EL (cell line): ENCODE measurements at places on chromosomes 16 and 17.

DNA sequence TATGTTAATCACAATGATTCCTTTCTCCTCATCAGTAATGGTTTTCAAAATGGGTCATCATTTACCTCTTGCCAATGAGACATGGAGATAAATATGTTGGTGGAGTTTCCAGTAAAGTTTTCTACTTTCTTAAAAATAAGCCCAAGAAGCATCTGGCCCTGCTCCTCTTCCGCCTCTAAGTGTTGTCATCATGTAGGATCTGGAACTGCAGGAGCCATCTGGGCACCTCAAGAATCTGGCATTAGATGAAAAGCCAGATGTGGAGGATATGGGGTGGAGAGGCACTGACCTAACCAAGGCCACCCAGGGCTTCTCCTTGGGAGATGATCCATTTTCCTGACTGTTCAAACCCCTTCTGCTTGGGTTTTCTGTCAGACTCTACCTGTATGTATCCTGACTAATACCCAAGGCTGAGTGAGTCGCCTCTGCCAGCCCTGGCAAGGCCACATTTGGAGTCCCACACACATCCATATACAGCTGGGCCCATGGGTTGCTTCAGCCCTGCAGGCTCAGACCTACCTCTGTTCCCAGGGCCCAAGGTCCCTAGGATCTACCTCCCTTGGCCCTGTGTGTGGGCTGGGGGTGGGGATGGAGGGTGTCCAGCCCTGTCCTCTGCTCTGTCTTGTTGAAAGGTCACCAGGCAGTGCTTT, 24.6 kb downstream of the CCDC182 start:
- DNase-seq, result no peak

GRCh38 chr16:57756424-57757325, 21.1 kb downstream of the KATNB1 start:
- DNase-seq, result no peak

- DNase-seq, result no peak
These were observed 209.4 kb upstream of the C16orf82 start for GRCh38 chr16:26857371-26857770.

GRCh38 chr17:2551928-2552327, 40.2 kb upstream of the METTL16 start:
- no peak for DNase-seq
